ENCODE measurements at places on chromosomes 5 and 9.

- no peak for DNase-seq
Observed at GRCh38 chr5:139848508-139849100, 53.0 kb downstream of the PSD2 start.

DNA sequence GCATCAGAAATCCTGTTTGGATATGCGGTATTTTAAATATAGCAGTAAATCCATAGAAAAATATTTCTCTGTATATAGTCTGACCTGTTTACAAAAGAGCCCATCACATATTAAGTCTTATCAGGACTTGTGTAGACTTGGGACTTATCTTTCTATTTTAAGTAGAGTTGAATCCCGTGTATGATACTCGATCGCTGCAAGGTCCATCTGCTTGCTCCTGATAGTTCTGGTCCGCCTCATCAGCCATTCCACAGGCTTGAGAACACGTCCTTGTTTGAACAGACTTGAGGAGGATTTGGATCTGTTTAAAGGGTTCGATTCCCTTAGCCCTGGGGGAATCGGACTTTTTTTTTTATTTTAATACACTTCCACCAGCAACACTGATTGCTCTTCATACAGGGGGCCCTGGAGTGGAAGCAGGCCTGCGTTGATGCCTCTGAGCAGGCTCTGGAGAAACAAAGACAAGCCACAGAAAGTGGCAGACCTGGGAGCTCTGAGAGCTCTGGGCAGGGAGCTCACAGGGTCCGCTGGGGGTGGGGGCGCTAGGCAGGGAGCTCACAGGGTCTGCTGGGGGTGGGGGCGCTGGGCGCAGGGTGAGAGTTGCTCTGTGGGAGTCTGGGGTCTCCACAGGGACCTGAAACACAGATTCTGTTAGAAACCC is 112.2 kb downstream of the MVB12B start:
- no peak for DNase-seq

DNA sequence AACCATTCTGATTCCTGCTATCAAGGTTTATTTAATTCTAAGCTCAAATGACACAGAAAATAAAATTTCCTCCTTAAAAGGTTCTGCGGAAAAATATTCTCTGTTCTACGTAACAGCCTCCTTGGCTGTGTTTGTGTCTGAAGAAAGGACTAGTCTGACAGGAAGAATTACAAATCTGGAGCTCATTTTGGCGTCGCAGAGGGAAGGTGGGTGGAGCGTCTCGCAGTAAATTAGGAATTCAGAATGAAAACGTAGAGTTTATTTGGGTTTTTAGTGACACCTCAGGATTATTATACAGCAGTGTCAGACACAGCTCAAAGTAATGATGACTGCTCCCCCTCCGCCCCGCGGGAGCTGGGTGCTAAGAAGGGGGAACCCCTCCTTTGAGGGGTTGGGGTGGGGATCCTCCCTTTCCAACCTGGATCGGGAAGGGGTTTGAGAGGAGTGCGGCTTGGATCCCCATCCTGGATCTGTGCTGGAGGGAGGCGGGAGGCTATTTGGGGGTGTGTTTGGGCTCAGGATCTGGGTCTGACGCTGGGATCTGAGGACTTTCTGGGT is 933 bp upstream of the TGFBR1 start:
- DNase-seq: peak; percentile 41

- peak; percentile 74 for DNase-seq
Observed at GRCh38 chr9:136560586-136560985, 14.7 kb upstream of the NOTCH1 start.

- DNase-seq: no peak
Observed at GRCh38 chr5:12566441-12566840, 662.2 kb upstream of the CTNND2 start.

GRCh38 chr9:128705051-128705965 is 3.0 kb downstream of the PKN3 start:
- DNase-seq: no peak

DNA sequence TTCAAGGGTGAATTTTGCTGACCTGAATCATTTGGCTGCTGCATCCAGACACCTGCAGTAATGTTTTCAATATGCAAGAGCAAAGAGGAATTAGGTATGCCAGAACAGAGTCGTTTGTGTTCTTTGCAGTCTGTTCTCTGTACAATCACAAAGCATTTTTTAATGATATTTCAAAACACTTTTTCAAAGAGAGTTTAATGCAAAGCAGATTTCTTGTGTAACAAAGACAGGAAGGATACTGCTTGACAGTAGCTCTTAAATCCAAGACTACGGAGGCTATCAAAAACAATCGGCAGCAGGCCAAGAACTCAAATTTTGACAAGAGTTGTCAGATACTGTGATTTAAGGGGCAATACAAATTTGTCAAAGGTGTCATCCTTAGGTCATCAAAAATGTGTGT is 341.9 kb downstream of the GADD45G start:
- DNase-seq: no peak

DNA sequence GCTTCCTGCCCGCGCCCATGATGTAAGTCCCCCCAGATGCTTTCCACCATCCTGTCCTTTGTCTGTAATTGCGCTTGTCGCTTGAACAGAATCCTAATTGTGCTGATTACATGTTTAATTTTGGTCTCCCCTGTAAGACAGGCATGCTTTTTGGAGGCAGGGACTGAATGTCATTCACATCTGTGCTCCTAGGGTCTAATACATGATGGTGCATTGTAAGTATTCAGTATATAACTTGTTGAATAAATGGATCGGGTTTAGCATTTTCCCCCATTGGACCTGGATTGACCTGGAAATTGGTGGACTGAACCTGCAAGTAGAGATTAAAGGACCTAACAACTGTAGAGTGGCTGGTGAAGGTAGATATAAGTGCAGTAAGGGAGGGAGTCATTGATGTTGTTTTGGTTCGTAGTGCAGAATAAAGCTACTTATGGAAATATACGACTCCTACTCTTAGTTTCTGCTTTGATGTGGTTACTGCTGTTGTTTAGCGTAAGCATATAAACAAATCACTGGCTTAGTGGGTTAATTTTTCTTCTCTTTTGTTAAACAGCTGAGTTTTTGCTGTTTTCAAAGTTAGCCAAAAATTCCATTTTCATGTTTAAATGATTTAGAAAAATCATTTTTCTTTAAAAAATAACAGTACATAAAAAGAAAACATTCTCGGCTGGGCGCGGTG is 57.3 kb downstream of the TRIO start:
- no peak for DNase-seq

DNA sequence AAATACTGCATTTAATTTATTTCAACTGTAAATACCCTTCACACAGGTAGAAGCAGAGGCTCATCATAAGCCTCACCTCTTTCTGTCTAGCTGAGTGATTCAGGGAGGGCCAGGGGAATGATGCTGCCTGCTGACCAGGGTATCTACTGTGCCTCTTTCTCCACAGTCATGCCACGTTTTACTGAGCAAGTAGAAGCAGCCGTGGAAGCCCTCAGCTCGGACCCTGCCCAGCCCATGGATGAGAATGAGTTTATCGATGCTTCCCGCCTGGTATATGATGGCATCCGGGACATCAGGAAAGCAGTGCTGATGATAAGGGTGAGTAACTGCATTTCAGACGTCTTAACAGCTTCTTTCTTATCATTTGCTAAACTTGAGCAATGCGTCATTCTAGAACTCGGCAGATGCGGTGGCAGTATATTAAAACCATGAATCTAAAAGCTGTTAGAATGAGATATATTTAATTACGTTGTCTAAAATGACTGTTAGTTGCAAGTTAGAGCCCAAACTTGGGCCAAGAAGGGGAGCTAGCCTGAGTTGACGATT is 50.0 kb upstream of the LRRTM2 start:
- DNase-seq: no peak

GRCh38 chr5:167557359-167557758 is 734.1 kb upstream of the WWC1 start:
- DNase-seq: no peak

- peak; percentile 60 for DNase-seq
Observed at GRCh38 chr9:83933790-83934189, 12.6 kb upstream of the KIF27 start.

DNA sequence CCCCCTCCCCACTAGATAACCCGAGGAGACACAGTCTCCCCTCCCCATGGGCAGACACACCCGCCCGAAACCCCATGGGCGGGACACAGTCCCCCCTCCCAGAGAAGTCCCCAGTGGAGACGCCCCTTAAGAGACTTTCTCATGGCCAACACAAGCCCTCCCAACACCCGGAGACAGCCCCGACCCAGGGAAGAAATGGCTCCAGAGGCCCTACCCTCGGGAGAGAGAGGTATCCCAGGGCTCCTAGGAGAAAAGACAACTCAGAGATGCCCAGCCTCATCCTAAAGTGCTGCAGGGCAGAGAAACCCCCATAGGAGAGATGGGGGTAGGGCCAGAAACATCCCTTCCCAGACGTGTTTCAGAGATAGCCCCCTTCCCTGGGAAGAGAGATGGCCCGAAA is 27.4 kb downstream of the PCDH1 start:
- no peak for DNase-seq

GRCh38 chr9:129312251-129313122 is 134.4 kb upstream of the IER5L start:
- DNase-seq: no peak
